H54 (cell line): ENCODE measurements at places on chromosomes 7 and 10.

DNA sequence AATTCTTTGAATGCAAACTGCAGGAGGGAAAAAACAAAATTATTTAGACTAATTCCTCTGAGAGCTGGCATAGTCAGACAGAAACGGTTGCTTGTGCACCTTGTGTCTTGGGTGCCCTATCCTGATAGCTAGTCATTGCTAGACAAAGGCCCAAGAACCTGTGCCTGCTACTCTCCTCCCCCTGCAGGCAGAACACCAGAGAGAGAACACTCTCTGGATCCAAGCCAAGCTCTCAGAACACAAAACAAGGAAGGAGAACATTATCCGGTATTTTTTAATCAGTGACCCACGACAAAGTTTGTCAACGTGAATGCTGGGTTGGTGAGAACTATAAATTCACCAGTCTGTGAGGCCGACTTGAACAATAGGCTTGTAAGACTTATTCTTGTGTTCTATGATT lies 18.8 kb upstream of the PPP1R9A start:
- no peak for DNase-seq

- DNase-seq = no peak
Observed at GRCh38 chr7:85201209-85201608, 14.4 kb upstream of the SEMA3D start.

GRCh38 chr10:103550229-103550628 lies 56.7 kb downstream of the NEURL1 start:
- DNase-seq = no peak

- no peak for DNase-seq
Observed at GRCh38 chr7:135372222-135372621, 137.7 kb downstream of the CNOT4 start.

DNA sequence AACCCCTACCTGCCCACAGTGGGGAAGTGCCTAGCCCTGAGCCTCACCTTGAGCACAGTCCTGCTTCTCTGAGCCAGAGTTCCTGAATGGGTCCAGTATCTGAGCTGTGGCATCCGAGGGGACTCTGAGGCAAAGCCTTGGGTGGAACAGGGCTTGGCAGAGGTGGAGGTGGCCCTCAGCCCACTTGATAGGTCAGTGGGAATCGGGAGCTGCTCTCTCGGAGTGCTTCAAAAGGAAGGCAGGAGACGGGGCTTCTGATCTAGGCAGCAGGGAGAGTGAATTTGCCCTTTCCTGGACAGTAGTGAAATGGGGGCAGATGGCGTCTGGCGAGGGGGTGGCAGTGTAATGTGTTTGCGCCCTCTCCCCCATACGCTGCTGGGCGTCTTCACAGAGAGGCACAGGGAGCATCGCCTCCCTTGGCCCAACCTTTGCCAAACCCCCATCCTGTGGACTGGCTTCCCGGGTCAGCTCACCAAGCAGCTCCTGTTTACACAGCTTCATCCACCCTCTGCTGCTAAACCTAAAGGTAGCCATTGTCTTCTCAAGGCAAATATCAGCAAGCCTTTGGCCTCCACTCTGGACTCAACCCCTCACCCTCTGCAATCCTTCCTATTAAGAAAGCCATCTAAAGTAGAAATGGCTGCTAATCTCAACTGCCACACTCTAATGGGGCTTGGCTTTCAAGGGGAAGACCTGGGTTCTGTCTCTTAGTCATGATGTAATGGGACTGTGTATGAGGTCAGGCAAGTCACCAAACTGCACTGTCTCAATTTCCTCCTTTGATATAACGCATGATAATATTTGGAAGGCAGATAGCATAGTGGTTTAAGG lies 21.1 kb upstream of the VDAC2 start:
- DNase-seq = no peak

- no peak for DNase-seq
Observed at GRCh38 chr10:126669168-126669567, 1.3 kb downstream of the C10orf90 start.

DNA sequence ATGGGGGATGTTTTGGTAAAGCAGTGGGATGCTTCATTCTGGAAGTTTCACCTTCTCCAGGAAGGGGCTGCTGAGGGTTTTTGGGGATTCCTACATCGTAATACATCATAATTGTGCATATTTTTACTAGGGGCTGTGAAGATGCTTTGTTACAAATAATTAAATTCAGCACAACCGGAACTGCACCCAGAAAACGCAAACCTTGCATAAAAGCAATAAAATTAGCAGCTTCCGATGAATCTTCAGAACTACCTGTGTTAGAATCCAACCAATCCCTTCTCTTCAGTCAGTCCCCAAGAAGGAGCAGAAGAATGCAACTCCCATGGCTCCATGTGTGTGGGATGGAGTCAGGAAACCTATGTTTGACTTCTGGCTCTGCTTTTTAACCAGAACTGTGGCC lies 48.4 kb upstream of the HMX3 start:
- no peak for DNase-seq

GRCh38 chr10:109933984-109934565 lies 10.8 kb upstream of the XPNPEP1 start:
- no peak for DNase-seq

DNA sequence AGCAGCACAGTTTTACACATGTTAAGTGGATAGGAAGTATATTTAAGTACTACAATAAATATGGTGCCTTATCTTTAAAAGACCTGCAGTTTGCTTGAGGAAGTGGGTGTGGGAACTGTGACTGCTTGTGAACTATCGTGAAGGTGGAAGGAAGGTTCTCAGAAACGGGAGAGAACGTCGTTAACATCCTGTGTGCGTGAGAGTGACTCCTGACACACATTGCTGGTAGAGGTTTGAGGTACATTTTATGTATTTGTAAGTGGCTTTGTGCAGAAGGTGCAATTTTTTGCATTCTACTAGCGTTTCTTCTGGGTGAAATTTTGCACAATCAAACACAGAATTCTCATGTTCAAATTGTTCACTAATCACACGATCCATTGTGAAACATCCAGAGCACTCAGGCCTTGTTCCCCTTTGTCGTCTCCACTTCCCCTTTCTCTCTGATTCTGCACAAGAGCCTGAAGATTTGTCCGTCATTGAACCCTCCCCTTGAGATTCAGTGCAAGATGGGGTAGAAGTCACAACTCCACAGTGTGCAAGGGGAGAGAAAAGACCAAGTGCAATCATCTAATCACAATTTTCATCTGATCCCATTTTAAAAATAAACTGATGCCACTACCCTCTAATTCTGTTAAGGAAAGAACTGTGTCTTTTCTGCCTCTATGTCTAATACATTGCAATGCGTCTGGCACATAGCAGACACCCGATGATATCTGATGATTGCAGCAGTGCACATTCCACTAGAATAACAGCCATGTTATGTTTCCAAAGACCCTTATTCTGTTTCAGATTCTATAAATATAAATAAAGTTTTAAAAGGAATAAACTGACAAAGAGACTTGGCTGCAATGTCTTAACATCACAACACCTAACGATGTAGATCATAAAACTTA lies 279.9 kb downstream of the NEBL start:
- no peak for DNase-seq

GRCh38 chr7:32273297-32273696 lies 203.1 kb upstream of the PDE1C start:
- DNase-seq = no peak

DNA sequence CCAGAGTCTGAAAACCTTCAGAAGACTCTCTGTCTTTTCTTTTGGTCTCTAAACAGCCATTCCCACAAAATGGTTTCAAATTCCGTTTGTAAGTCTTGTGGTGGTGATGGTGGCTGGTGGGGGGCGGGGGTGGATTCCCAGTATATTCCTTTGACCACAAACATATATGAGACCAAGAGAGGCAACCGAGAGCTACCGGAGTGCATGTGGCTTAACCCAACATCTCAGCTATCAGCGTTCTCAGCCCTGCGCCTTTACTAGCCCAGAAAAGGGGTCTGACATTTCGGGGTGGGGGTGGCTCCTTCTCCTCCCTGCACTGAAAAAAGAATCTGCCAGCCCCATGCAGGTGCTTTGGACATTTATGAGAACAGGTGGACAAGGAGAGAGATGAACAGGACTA lies 621.1 kb downstream of the ACTR3B start:
- DNase-seq = no peak

GRCh38 chr7:34806831-34807230 lies 148.8 kb downstream of the NPSR1 start:
- no peak for DNase-seq

DNA sequence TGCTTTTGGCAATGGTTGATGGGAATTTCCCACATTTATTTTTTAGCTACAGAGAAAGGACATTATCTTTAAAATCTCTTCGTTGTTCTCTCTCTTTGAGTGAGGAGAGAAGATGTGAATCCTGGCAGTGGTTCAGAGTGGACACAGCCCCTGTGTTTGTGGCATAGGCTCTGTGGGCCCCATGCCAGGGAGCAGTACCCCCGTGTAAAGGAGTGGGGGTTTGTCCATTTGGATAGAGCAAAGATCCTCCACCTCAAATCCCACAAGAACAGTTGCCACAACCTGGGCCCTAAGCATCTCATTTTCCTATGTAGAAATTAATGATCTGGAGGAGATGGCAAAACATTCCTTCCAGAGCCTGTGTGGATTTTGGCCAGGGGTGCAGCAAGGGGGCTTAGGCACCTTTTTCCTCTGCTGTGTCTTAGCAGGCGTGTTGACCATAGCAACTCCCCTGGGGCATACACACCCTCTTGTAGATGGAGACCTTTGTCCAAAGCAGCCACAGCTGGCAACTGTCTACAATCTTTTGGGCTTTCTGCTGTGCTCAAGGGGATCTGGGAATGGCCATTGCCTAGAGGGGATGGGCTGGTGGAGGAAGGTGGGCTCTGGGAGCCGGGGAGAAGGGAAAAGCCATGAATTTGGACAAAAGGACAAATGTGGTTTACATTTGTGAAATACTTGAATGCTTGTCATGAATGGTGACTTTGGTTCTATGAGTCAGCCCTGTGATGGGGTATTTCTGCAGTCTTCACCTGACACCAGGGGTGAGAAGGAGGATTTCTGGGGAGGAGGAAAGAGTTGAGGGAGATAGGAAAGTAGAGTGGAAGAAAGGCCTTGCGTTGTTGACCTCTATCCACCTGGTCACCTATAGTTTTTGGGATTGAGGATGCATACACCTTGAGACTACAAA lies 92.0 kb downstream of the TCF7L2 start:
- DNase-seq = no peak

- DNase-seq = no peak
Observed at GRCh38 chr10:124387078-124387874, 31.4 kb downstream of the OAT start.

- no peak for DNase-seq
Observed at GRCh38 chr10:119328223-119328622, 120.9 kb downstream of the GRK5 start.
